ENCODE measurements at places on chromosomes 4 and X.

GRCh38 chr4:110619463-110620247, 3.2 kb downstream of the PITX2 start:
- H3K4me3 ChIP-seq = no peak overlapping the region
- H3K27me3 ChIP-seq = peaks cover 84% of the 10 kb centered on the region
- peaks cover 46% of the 10 kb centered on the region for H3K4me1 ChIP-seq
- no peak for DNase-seq
- H3K36me3 ChIP-seq = peaks cover 10% of the 10 kb centered on the region

GRCh38 chr4:30716681-30717207, 3.4 kb upstream of the PCDH7 start:
- H3K4me1 ChIP-seq = peaks cover 38% of the 10 kb centered on the region
- H3K27ac ChIP-seq = no peak overlapping the region
- peaks cover 45% of the 10 kb centered on the region for H3K27me3 ChIP-seq
- DNase-seq = peak; percentile 11
- peak overlapping the region; percentile 31 for H3K4me3 ChIP-seq

- H3K27ac ChIP-seq = no peak overlapping the region
- H3K4me1 ChIP-seq = peaks cover 11% of the 10 kb centered on the region
- no peak for DNase-seq
Observed at GRCh38 chr4:128450326-128451120, 162.9 kb upstream of the PGRMC2 start.

- no peaks in the 10 kb centered on the region for H3K4me1 ChIP-seq
- H3K4me3 ChIP-seq = no peak overlapping the region
- no peak for DNase-seq
- H3K27ac ChIP-seq = no peak overlapping the region
- no peaks in the 10 kb centered on the region for H3K36me3 ChIP-seq
- H3K27me3 ChIP-seq = no peaks in the 10 kb centered on the region
Observed at GRCh38 chr4:164783976-164784375, 30.0 kb downstream of the SMIM31 start.

DNA sequence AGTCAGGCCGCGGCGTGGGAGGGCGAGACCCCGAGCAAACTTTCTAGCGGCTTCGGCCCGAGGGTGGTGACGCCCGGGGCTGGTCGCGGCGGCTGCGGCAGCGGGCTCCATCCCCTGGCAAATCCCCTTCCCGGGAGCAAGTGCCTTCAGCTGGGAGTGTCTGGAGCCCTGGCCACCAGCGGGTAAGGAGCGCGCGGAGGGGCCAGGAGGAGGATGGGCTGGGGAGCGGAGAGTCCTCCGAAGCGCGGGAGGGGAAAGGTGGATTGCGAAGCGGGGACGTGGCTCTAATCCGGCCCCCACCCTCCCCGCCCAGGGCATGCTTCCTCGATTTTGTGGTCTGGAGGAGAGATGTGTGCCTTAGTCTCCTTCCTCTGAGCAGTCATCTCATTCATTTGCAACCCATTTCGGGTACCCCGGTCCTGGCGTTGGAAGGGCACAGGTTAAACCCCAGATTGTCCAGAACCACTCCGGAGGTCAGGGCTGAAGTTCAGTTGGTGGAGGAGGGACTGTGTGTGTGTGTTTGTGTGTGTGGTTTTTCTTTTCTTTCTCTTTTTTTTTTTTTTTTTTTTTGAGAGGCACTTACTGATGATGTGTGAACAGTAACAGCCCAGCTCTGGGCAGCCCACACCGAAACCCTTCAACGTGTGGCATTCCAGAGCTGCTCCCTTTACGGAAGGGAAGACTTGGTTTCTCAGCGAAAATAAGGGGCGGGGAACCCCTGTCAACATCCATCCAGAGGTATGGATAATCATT, 516 bp downstream of the SGMS2 start:
- peak overlapping the region; percentile 76 for H3K4me3 ChIP-seq
- no peak overlapping the region for H3K27ac ChIP-seq
- H3K36me3 ChIP-seq = no peaks in the 10 kb centered on the region
- peak; percentile 30 for DNase-seq

- H3K36me3 ChIP-seq = no peaks in the 10 kb centered on the region
- H3K4me1 ChIP-seq = no peaks in the 10 kb centered on the region
- no peaks in the 10 kb centered on the region for H3K27me3 ChIP-seq
- no peak overlapping the region for H3K27ac ChIP-seq
- DNase-seq = no peak
Observed at GRCh38 chrX:21734175-21734574, 23.7 kb downstream of the SMPX start.

All from activated CD4-positive, alpha-beta T cell treated with anti-CD3 and anti-CD28 coated beads for 36 hours (primary cell).